Mammary epithelial cell (primary cell): ENCODE measurements at places on chromosomes 7 and 10. TPM values are rescaled to one million over a fixed set of nuclear protein-coding genes. Genes with fewer than 3 reads are reported as not detected.

The IFIT3 gene
- 2.5 TPM for total RNA-seq

The LIPN gene
- not detected for total RNA-seq

The TPST1 gene
- 90.7 TPM for total RNA-seq

The TAS2R4 gene
- 3.8 TPM for total RNA-seq

The TSPAN13 gene
- total RNA-seq = 7.5 and 15.3 TPM in 2 replicates

The CYP2E1 gene
- 2.0 and 3.6 TPM in 2 replicates for total RNA-seq

The BUB3 gene
- 137 TPM for total RNA-seq

The HDAC9 gene
- total RNA-seq = 34.0 and 81.4 TPM in 2 replicates

The ITIH5 gene
- 2.2 TPM for total RNA-seq

The FHIP2A gene
- 18.8 TPM in 2 replicates for total RNA-seq

The ANKRD30A gene
- total RNA-seq = not detected in 2 replicates

The AKR1E2 gene
- 20.5 TPM for total RNA-seq

The BTBD16 gene
- not detected for total RNA-seq

The C10orf105 gene
- total RNA-seq = under 0.01 TPM

The RNF133 gene
- total RNA-seq = 0.17 TPM

The FAM171A1 gene
- total RNA-seq = 25.2 TPM

The SPDYE3 gene
- total RNA-seq = not detected

The UPK3BL1 gene
- 19.8 and 24.9 TPM in 2 replicates for total RNA-seq
